ENCODE measurements at places on chromosomes 5 and 9.

- no peak for DNase-seq
These were observed 761.6 kb upstream of the SEMA6A start for GRCh38 chr5:117336208-117336607.

DNA sequence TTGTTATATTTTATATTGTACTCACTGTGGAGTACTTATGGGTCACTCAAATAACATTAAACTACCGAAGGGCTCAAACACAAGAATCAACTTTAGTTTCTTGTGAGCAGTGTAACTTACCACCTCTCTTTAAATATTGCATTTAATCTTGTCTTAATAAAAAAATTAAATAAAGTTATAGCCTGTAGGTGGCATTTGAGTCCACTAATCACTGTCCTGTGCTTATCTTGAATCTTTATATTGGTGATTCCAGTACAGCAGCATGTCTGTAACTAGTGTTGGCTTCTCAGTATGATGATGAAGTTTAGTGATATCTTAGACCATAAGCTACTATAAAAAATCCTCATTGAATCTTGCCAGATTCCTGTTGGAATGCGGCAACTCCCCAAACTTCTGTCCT, 313.8 kb downstream of the FAM170A start:
- DNase-seq, result no peak

- DNase-seq, result peak; percentile 94
These were observed 5.0 kb upstream of the CXXC5 start for GRCh38 chr5:139642891-139643871.

DNA sequence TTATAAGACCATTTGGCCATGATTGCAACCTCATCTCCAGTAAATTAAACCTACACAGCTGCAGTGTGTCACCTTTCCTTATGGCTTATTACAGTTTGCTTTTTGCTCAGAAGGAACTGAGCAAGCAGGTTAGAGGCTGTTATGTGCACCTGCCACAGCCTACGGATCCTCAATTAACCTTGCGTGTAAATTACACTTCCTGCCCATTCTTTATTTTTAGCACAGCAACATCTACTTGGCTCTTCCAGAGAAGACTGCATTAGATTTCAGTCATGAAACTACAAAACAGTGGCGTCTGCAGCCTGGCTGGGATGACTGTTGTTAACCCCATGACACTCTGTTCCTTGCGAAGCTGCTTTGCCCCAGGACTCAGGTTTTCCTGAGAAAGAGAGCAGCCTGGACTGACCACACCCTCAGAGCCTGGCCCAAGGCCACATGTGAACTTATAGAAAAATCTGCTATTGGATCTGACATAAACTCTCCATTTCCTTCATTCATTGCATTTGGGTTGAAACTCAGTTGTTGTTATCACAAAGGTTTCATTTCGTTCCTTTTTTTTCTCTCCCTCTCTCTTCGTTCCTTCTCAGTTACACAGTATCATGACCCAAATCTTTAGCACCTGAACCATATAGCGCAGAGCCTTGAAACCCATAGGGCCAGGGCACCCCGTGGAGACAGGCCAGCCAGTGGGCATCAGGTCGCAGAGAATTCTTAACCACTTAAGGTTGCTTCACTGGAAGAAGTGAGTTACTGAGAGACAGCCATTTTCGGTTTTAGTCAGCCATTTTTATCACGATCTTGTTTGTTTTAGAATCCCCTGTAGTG, 138.6 kb downstream of the PALM2AKAP2 start:
- DNase-seq, result no peak

GRCh38 chr9:94065535-94065961, 18.7 kb upstream of the PTPDC1 start:
- peak; percentile 52 for DNase-seq

DNA sequence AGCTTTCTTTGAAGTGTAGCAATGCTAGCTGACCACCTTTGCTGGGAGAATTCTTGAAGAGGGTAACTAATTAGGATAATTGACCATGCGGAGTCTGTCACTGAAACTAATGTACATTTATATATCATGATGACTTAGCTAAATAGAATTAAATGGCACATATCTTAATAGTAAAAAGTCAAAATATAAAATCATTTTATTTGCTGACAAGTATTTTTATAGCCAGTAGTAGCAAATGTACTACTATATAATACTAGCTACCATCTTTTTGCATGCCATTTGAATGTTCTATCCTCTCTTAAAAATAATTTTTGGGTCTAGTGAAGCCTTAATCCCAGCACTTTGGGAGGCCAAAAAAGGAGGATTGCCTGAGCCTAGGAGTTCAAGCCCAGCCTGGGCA, 605.8 kb upstream of the COX7C start:
- DNase-seq, result no peak

- DNase-seq, result no peak
These were observed 21.4 kb downstream of the C5orf47 start for GRCh38 chr5:174010365-174010764.

DNA sequence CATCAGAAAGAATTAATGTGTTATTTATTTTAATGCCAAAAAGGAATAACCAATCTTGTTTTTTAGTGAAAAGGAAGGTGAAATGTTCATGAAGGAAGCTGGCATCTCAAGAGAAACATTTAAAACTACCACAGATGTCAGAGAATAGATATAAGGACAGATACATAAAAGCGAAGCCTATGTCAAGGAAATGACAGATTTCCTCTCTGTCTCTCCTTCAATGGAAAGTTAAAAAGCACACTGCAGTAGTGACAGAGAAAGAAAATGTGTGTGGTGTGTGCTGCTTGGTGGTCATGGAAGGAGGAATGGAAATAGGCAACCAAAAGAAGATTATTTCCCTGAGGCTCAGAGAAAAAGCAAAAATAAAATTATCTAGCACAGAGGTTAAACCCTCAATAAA, 9.2 kb downstream of the WNT8A start:
- no peak for DNase-seq

- DNase-seq, result no peak
These were observed 14.6 kb downstream of the PLEKHG4B start for GRCh38 chr5:106587-106986.

DNA sequence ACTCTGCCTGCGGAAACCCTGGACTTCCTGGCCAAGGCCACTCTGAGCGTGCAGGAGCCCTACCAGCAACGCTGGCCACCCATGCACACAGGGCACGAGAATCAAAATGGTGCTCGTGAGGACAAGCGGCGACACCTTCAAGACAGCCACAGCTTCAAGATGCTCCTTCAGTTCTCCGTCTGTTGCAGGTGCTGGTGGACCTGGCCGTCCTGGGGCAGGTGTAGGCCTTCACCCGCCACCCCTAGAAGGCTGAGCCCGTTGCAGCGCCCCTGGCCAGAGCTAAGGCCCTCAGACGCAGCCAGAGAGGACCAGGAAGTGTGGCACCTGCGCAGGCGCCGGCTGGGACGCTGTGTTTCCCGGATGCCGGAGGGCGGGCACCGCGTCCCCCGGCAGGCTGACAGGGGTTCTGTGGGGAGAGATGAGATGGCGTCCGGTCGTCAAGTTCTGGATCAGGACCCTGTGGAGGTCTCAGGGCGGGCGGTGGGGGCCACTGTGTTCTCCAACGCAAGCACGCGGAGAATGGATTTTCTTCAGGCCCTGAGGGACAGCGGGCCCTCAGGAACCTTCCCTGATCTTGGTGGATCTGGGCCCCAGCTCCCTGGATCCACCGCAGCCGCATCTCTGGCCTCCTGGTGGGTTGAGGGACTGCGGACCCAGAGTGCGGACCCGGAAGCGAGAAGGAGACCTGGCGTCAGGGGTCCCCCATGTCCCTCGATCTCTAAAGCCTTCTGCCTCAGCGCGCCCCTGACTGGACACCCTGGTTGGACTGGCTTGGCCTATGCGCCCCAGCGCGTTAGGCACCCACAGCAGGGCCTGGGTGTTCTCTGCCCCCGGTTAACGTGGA, 1770.8 kb upstream of the CDH9 start:
- DNase-seq, result no peak

DNA sequence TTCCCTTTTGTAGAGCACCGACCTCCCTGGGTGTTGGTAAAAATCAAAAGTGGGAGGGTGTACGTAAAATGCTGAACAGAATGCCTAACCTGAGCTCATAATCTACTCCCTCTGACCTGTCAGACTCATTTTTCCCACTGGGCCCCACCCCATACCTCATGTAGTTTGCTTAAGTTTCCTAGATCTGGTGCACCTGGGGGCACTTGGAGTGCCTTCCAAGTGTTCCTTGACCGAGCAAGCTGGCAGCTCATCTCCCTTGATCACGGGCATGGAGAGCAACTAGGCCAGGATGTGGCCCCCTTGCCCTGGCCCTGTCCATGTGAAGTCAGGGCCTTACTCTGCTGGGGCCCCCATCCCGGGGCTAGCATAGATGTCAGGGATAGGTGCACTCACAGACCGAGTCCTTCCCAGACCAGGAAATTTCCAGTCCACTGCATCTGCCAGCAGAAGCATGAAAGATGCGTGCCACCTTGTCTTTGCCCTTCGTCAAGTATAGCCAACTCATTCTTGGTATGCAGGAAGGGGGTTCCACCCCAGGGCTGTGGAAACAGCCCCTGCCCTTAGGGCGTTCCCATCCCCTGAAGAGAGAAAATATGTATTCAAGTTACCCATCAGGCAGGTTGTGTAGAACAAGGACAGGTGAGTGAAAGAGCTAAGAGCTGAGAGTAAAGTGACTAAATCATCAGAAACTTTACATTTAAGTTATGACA, 41.9 kb downstream of the SLC22A5 start:
- DNase-seq, result peak; percentile 66

- DNase-seq, result no peak
These were observed 489.2 kb upstream of the MEF2C start for GRCh38 chr5:89372176-89372575.

- no peak for DNase-seq
These were observed 9.6 kb downstream of the SLCO4C1 start for GRCh38 chr5:102286476-102286875.

Measured in large intestine (tissue), 12 donors.